ENCODE measurements at places on chromosomes 3 and 15. TPM values are rescaled to one million over a fixed set of nuclear protein-coding genes. Genes with fewer than 3 reads are reported as not detected.

The AHSG gene
- not detected for total RNA-seq

The LEO1 gene
- total RNA-seq, result 34.4 TPM

The SST gene
- not detected for total RNA-seq

The ASB14 gene
- under 0.01 TPM for total RNA-seq

The NECTIN3 gene
- 53.0 TPM for total RNA-seq

The CCDC39 gene
- total RNA-seq, result 0.12 TPM

The CACNA2D2 gene
- under 0.01 TPM for total RNA-seq

The PLCB2 gene
- 0.66 TPM for total RNA-seq

The HGD gene
- total RNA-seq, result not detected

The CLEC3B gene
- total RNA-seq, result 0.25 TPM

The PRR20G gene
- total RNA-seq, result not detected

The SAMD7 gene
- total RNA-seq, result not detected

The CFAP20DC gene
- total RNA-seq, result 2.9 TPM

The THPO gene
- 0.66 TPM for total RNA-seq

The CCR9 gene
- total RNA-seq, result not detected

The ZNF80 gene
- not detected for total RNA-seq

The DUOX2 gene
- not detected for total RNA-seq

The RHOV gene
- total RNA-seq, result not detected

The ATP13A5 gene
- not detected for total RNA-seq

The GOLGA6L7 gene
- total RNA-seq, result not detected

The KBTBD12 gene
- not detected for total RNA-seq

The QTRT2 gene
- 23.4 TPM for total RNA-seq

The TRPM1 gene
- total RNA-seq, result not detected

The LSMEM2 gene
- not detected for total RNA-seq
